T-helper 9 cell (primary cell): ENCODE measurements at places on chromosomes 1 and 21.

- DNase-seq = no peak
Measured at GRCh38 chr1:46437723-46438122, 43.6 kb downstream of the FAAH start.

GRCh38 chr1:156749419-156750118 is 1.9 kb downstream of the HDGF start:
- DNase-seq = no peak

- no peak for DNase-seq
Measured at GRCh38 chr21:16573578-16573977, 843.8 kb downstream of the USP25 start.

DNA sequence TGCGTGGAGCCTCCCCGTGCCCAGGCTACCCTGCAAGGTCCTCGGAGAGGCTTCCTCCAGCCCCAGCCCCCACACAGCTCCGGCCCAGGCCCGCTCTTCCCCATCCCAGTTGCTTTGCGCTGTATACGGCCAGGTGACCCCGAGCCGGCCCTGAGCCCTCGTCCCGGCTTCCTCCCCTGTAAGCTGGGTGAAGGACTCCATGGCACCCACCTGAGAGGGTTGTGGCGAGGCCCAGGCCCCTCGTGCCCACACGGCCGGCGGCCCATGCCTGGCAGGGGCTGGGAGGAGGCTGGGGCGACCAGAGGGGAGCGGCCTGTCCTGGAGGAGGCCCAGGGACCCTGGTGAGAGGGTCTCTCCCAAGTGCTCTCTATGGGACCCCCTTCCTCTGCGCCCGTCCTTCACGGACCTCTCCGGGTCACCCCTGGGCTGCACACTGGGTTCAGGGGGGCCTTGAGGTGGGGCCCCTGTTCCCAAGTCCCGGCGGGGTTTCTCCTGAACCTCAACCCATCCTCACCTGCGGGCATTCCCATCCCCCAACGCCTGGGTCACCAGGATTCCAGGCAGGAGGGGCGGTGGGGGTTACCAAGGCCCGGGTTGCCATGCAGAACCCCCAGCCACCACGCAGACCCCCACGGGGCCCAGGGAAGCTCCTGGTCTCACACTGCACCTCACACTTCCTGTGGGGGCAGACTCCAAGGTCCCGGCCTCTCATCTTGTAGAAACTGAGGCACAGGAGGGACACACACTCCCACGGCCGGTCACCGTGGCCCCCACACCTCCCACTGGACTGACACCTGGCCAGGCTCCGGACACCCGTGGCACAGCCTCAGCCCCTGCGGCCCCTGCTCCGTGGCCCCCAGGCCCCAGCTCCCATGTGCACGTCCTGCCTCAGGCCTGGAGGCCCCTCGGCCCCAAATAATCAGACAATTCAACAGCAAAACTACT is 25.2 kb downstream of the COL6A1 start:
- DNase-seq = no peak
